NCI-H510A (cell line): ENCODE measurements at places on chromosomes 3 and 15.

DNA sequence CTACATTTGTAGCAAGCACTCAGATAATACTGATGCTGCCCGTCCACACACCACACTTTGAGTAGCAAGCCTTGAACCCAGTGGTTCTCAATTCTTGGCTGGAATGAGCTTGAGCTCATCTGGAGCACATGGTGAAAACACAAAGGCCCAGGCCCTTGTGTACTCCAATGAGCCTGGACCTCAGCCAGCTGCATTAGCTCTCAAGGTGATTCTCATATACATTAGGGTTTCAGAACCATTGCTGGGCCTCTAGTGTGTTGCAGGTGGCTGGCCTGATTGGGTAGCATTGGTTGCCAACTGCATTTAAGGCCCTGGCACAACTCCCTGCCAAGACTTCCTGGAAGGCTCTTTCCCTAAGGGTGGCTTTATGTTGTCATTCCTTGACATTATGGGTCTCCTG, 23.4 kb upstream of the ZFAND6 start:
- no peak for DNase-seq

DNA sequence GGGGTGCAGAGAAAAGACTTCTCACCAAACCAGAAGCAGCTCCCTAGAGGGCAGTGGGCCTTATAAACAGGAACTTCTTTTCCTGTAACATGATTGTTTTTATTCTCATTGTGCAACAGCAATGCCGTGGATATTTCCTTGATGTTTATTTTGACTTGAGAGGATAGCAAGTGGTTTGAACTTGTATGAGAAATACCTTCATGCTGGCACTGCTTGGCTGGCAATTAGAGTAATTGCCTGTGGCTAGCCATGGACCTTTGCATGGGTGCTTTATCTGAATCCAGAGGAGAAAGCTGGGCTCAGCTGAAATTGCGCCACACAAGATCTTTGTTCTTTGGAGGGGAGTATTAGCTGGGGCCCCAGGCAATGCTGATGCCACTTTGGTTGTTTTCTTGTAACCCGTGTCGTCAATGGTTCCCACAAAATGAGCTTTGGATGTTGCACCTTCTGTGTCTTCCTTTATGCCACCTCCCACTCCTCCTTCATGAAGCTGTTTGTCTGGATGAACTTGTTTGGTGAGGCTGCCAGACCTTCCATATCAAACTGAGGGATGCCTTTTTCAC, 37.9 kb downstream of the CMTM8 start:
- DNase-seq, result peak; percentile 26

- no peak for DNase-seq
These were observed 126.2 kb downstream of the TPRG1 start for GRCh38 chr3:189297932-189298331.

DNA sequence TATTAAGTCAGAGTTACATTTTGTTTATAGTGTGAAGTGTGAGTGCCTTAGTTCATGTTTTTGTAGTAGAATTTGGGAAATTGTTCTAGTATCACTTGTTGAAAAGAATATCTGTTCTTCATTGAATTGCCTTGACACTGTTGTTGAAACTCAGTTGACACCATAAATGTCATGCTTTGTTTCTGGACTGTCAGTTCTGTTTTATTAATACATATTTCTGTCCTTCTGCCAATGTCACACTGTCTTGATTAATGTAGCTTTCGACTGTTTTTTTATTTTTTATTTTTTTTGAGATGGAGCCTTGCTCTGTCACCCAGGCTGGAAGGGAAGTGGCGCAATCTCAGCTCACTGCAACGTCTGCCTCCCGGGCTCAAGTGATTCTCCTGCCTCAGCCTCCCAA, 59.1 kb downstream of the CHD2 start:
- DNase-seq, result no peak

DNA sequence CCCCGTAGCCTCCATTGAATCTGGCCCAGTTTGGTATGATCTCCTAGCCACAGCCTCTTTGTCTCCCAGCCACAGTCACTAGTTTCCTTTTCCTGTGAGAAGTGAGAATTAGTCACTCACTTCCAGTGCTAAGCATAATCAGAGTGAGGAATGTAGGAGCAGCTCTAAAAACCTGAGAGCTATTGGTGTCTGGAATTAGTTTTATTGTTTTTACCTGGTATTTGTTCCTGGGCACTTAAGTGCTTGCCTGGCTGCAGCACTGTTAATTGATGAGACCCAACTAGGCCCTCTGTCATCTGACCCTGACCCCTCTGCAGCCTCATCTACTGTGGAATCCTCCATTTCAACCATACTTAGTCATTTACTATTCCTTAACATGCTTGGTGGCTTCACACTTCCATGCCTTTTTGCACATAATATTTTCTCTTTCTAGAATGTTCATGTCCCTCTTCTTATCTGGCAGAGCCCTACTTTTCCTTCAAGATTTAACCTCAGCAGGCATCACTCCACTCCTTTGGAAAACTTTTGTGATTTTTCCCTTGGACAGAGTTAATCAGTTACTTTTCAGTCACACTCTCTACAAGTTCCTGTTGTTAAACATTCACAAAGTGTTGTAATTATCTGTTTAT, 48.8 kb downstream of the PDE8A start:
- DNase-seq, result no peak

DNA sequence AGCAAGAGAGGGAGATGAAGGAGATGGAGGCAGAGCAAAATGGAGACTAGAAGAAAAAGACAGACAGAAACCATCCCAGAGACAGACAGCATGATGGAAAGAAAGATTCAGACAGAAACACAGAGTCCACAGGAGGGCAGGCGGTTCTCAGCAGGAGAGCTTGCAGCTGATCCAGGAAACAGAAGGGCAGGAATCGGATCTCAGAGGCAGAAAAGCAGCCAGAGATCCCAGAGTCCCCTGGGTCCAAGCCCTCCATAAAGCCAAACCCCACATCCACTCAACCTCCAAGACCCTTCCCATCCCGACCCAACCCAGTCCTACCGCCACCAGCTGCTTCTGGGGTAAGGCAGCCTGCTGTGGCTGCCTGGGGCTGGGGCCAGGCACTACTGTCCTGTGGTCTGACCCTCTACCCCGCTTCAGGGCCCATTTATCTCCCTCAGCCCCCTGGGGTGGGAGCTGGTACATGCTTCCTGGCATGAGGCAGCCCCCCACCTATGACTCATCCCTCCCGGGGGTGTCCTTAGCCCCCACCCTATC, at the start of gene UCN2:
TSS of gene UCN2 (minus strand) at position 400 of the 537 bp plus-strand sequence. CDS start 657 bp downstream, outside the sequence.
- no peak for DNase-seq

- no peak for DNase-seq
These were observed 105.8 kb upstream of the C15orf61 start for GRCh38 chr15:67415181-67415580.

DNA sequence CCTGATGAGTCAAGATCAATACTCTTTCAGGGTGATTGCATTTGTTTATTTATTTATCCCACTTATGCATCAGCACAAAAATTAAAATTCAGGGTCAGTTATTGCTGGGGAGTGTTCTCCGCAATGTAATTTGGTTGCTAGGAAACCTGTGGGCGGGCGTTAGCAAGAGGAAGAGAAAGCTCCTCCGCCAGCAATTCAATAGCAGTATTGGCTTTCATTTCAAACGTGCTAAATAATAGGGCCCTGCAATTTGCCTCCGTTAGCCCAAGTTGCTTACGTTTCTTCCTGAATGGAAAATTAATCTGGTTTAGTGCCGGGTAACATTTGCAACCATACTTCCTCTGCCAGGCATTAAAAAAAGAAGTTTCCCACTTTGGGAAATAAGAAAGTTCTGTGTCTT, 35.5 kb upstream of the PLCL2 start:
- peak; percentile 53 for DNase-seq

- DNase-seq, result no peak
These were observed 9.2 kb downstream of the RAP2B start for GRCh38 chr3:153171256-153171655.

DNA sequence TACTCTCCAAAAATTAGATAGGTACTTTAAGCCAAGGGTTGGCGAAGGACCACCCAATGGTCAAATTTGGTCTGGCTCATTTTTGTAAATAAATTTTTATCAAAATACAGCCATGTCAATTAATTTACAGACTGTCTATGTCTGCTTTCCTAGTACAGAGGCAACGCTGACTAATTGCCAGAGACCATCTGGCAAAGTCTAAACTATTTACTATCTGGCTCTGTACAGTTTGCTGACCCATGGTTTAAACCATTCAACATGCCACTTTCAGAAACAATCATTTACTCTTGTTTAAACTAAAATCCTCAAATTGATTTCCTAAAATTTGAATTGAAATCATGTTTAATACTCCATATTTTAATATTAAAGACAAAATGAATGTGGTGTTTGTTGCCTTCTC, 25.9 kb downstream of the CBLB start:
- no peak for DNase-seq

DNA sequence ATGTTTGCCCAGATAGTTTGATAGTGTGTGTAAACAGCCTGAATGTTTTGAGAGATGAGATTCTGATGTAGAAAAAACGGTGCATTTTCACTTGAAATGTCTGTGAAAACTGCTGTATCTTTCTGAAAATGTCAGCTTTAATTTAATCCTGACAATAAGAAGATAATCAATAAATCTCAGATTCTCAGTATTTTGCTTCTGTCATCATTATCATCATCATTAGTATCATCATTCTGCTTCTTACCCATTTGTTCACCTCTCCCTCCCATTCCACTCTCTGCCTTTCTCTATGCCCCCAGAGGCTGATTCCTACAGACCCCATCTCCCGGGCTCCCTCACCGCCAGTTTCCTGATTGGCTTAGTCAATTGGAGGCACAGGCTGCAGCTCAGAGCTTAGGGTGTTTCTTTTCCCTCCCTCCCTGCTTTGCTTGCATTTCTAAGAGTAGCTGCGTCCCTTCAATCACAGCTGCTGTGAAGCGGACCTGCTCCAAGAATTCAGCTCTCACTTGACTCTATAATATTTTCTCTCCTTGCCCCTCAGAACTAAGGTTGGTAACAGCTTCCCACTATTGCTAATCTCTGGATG, 8.2 kb upstream of the SNTN start:
- no peak for DNase-seq

- DNase-seq, result no peak
These were observed 21.1 kb upstream of the PDE8A start for GRCh38 chr15:84960391-84961113.

DNA sequence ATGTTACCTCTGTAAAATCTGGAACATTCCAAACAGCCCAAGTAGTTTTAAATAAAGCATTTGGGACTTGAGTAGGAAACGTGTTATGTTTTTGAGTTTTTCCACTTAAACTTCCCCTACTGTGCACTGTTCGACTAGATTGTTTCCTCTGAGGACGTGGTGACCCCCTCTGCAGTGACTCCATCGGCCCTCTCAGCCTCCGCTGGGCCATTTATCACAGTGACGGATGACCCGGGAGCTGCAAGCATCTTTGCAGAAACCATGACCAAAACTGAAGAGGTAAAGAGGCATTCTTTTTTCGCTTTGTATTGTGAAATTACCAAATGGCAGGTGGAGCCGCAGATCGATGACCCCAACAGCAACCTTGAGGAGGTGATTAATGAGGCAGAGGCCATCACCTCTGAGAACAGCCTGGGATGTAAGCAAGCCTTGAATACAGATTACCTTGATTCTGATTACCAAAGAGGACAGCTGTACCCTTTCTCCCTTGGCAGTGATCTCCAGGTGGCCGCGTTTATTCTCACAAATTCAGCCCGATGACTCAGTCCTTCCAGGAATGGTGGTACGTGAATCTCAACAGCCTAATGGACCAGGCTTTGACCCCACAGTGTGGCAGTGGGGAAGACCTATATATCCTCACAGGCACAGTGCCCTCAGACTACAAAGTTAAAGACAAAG, 79.1 kb upstream of the FAN1 start:
- no peak for DNase-seq

DNA sequence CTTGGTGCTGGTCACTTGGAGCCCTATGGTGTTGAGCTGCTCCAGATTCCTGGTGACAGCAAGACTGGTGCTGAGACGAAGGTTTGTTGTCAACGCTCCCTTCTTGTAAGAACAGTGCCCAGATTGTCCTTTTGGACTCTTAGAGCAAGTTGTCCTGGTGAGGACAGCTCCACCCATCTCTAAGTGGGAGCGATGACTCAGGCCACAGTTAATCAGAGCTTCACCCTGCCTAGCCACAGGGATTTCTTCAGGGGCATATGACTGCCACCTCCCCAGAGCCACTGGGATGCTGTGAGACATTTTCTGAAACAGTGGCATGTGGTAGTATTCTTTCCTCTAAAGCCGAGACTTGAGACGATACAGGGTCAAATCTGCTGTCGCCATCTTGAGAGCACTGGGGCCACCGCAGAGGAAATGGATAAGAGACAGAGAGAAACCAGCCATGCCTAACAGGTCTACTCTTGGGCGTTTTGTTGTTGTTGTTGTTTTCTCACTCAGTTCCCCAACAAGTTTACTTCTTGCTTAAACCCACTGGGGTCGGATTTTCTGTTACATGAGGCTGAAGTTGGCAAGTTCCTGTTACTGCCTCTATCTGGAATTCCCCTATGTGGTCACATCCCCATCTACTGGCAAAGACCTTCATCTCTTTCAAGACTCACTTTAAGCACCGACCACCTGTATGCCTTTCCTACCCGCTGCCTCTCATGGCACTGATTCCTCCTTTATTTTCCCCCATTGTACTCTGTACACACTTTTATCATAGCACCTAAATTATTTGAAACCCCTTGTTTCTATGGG, 16.0 kb upstream of the PCOLCE2 start:
- DNase-seq, result no peak

DNA sequence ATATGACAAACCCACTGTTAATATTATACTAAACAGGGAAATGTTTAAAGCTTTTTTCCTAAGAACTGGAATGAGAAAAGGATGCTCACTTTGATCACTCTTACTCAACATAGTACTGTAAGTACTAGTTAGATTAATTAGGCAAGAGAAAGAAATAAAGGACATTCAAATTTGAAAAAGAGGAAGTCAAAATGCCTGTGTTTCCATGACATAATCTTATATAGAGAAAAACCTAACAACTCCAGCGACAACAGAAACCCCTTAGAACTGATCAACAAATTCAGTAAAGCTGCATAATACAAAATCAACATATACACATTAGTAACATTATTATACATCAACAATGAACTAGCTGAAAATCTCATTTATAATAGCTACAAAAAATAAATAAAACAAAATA, 200.6 kb upstream of the ROBO1 start:
- DNase-seq, result no peak

- DNase-seq, result no peak
These were observed 7.3 kb upstream of the CD96 start for GRCh38 chr3:111534701-111535100.

- DNase-seq, result no peak
These were observed 130.9 kb downstream of the IL1RAP start for GRCh38 chr3:190644766-190645165.

- DNase-seq, result no peak
These were observed 332.3 kb upstream of the C2CD4B start for GRCh38 chr15:62497356-62497755.

DNA sequence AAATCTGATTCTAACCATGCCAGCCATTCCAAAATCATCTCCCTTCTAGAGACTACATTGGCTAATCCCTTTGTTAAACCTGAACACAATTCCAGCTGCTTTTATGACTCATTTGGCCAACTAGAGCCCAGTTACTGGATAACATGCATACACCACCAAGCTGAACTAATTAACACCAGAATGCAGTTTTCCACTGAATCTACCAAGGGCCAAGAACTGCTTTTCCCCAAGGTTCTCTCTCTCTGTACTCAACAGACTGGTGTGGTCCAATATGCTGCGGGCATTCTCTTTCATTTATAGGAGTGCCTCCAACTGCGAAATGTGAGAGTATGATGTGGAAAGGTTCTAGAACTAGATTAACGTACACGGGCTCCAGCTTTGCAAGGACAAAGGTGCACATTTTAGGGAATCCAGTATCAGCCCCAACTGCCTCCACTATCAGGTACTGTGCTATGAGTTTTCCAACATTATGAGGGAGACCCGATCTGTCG, 1.5 kb downstream of the CHSY1 start:
- DNase-seq, result no peak
